ENCODE measurements at places on chromosomes 13 and 19.

DNA sequence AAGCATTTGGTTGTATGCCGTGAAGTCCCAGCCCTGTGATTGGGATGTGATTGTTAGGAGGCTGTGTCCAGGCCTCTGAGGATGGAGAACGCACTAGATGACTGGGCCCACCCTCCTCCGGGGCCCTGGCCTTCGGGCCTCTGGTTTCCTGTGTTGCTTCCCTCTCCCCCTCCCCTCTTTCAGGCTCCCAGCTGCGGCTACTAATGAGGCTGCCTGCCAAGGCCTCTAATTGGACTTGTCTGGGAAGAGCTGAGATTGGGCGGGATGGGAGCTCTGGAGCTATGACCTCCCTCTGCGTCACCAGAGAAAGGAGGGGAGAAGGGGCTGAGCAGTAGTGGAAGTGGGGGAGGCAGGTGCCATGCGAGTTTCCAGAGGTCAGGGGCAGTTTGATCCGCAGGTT is 9.9 kb downstream of the PTH2 start:
- DNase-seq, result no peak

- no peak for DNase-seq
These were observed 5.8 kb downstream of the GYS1 start for GRCh38 chr19:48987323-48987722.

- DNase-seq, result peak; percentile 63
These were observed at the start of gene ZNF578 for GRCh38 chr19:52453324-52454094. Gene ZNF578, plus strand, starts transcription at chr19:52453553. Its CDS starts 48,293 bp downstream, at chr19:52501846.

- DNase-seq, result no peak
These were observed 130.4 kb downstream of the CRYL1 start for GRCh38 chr13:20395061-20395916.

GRCh38 chr19:49437231-49437630 is 4.1 kb downstream of the SLC17A7 start:
- no peak for DNase-seq

GRCh38 chr19:2361246-2362045 is 1.4 kb downstream of the TMPRSS9 start:
- no peak for DNase-seq

GRCh38 chr19:53596056-53596455 is 35.7 kb upstream of the DPRX start:
- DNase-seq, result no peak

DNA sequence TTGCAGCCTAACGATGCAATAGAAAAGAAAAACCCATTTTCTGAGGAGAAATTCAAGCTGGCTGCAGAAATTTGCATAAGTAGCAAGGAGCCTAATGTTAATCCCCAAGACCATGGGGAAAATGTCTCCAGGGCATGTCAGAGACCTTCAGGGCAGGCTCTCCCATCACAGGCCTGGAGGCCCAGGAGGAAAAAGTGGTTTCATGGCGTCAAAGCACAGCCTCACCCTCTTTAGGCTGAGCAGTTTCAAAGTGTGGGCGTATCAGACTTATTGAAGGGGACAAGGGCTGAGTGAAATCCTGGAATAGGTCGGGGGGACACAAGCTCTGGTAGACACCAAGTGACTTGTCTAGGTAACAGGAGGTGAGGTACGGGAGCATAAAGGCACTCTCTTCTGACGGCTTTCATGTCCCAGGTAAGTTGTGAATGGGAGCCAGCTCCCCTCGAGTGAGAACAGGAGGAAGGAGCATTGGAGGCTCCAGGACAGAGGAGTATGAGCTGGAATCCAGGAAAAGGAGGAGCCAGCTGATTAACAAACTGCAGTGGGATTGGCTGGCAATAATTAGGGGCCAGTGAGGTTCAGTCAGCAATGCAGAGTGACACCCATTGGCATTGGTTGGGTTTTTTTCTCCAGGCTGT is 35.8 kb downstream of the MRPL57 start:
- DNase-seq, result no peak

DNA sequence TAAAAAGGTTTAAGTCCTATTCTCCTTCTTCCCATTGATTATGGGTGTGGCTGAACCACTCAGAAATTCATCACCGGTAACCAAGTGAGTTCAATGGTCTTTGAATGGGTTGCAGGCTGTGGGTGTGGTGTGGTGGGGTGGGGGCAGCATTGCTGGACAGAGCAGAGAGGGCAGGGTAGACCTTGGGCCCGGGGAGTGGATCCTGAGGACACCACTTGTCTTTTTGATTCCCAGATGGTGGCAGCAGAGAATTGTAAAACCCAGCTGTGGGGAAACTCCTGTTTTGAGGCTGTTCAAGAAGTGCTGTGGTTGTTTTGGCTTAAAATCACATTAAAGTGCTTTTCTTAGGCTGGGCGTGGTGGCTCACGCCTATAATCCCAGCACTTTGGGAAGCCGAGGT is 45.8 kb upstream of the RGCC start:
- DNase-seq, result peak; percentile 45

DNA sequence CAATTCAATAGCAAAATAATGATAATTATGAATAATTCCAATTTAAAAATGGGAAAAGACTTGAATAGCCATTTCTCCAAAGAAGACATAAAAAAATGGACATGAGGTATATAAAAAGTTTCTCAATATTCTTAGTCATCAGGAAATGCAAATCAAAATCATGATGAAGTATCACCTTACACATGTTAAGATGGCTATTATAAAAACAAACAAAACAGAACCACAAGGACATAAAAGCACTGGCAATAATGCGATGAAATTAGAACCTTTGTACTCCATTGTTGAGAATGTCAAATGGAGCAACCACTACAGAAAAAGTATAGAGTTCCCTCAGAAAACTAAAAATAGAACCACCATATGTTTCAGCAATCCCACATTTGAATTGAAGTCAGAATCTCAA is 1186.1 kb downstream of the SLITRK5 start:
- DNase-seq, result no peak

GRCh38 chr19:4622695-4623421 is 16.5 kb upstream of the TNFAIP8L1 start:
- DNase-seq, result no peak

- DNase-seq, result peak; percentile 21
These were observed 1551.1 kb downstream of the EFNB2 start for GRCh38 chr13:104984296-104984818.

GRCh38 chr13:48319531-48320398 is 16.2 kb downstream of the RB1 start:
- DNase-seq, result no peak

DNA sequence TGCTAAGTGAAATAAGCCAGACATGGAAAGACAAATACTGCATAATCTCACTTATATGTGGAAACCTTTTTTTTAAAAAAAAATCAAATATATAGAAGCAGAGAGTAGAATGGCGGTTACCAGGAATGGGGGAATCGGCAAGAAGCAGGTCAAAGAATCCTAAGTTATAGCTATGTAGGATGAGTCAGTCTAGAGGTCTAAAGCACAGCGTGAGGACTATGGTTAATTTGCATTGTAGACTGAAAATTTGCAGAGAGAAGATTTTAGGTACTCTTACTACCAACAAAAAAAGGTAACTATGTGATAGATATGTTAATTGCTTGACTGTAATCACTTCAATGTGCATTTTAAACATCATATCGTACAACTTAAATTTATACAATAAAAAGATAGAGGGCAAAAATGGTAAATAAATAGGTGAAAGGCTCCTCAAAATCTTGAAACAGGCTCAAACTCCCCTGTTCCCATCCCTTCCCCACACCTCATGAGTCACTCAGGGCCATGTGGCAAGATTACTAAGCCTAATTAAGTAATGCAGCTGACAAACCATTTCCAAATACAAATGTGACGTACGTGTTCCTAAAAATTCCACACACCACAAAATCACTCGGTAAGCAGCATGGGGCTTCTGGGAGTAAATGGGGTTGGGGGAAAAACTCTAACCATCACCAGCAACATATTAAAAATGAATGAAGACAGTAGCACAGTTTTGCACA is 159.0 kb downstream of the USP12 start:
- DNase-seq, result no peak

DNA sequence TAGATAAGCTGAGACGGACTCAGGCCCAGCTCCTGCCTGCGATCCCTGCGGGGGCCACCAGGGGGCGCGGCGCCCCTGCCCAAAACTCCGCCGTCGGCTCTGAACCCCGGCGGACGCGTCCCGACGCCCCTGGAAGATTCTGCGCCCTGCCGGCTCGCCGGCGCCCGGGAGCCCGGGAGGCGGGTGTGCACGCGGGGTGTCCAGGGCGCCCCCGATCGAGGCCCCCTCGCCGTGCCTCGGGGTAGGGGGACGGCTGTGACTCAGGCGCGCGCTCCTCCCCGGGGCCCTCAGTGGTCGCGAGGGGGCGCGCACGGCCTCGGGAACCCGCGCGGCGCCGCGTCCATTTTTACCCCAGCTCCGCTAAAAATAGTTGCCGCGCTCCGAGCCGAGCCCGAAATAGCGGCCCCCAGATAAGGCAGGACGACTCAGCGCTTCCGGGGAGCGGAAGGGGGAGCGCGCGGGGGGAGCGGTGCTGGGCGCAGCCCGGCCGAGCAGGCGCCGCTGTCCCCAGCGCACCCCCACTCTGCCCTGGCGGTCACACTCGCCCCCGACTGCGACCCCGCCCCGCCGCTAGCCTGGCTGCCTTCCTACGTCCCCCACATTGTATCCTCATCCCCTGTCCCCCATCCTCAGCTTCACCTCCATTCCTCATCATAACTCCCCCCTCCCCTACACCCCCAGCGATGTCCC is 16.0 kb upstream of the ERCC1 start:
- peak; percentile 91 for DNase-seq

DNA sequence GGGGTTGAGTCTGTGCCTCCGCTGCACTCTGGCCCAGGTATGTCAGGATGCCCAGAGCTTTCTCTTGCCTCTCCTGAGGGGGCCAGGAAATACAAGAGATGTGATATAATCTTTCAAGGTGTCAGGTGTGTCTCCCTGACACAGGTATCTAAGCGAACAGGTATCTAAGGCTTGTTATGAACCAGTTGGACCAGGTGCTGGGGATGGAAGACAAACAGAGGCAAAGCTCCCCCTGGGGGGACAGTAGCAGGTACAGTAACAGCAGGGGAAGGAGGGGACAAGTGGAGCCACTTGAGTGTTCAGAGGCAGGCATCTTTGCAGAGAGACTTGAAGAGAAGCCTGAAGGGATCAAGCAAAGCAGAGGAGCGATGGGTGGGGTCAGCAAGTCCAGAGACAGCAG is 2.6 kb downstream of the LENG1 start:
- no peak for DNase-seq

DNA sequence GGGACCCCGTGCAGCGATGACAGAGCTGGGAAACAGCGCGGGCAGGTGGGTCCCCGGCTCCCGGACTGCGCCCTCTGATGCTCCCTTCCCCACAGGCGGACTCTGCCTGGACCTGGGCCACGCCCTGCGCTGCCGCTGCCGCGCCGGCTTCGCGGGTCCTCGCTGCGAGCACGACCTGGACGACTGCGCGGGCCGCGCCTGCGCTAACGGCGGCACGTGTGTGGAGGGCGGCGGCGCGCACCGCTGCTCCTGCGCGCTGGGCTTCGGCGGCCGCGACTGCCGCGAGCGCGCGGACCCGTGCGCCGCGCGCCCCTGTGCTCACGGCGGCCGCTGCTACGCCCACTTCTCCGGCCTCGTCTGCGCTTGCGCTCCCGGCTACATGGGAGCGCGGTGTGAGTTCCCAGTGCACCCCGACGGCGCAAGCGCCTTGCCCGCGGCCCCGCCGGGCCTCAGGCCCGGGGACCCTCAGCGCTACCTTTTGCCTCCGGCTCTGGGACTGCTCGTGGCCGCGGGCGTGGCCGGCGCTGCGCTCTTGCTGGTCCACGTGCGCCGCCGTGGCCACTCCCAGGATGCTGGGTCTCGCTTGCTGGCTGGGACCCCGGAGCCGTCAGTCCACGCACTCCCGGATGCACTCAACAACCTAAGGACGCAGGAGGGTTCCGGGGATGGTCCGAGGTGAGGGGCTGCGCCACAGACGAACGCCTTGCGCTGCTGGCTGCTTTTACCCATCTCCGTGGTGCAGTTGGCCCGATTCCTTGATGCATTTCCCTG is 7.8 kb upstream of the SELENOV start:
- peak; percentile 66 for DNase-seq

GRCh38 chr19:16076958-16077611 is 790 bp downstream of the TPM4 start:
- peak; percentile 32 for DNase-seq

DNA sequence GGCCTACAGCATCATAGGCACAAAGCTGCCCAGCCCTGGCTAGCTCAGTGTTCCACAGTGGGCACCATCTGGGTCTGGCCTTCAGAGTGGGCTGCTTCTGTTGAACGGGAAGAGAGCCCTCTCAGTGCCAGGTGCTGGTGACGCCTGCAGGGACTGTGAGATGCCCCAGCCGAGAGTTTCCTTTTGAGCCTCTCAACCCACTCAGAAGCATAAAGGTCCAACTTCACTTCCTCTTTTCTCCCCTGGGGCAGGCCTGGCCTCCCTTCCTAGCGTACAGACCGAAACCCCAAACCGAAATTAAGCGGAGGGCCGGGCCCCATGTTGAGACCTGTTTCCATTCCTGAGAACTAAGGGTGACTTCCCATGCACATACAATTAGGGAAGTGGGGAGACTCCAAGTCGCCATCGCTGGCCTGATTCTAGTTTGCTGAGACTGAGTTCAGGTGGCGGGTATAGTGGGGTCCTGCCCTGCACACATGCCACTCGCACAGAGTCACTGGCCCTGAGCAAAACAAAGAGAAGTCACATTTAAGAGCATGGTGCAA is 6.9 kb downstream of the RAB8A start:
- peak; percentile 40 for DNase-seq

Measured in CD4-positive, alpha-beta T cell treated with Interleukin-12 subunit alpha and Interleukin-12 subunit beta, for 1 hour (primary cell).